HepG2 (cell line): ENCODE measurements at places on chromosomes 12 and 14.

GRCh38 chr14:53881161-53881871, 75.3 kb downstream of the BMP4 start:
- DNase-seq: peak; percentile 86

GRCh38 chr12:27394676-27395075, 51.9 kb upstream of the SMCO2 start:
- no peak for DNase-seq

GRCh38 chr12:12745576-12746211, 28.5 kb downstream of the CDKN1B start:
- DNase-seq: no peak

- DNase-seq: no peak
Measured at GRCh38 chr14:65600742-65601141, 188.2 kb downstream of the FUT8 start.

DNA sequence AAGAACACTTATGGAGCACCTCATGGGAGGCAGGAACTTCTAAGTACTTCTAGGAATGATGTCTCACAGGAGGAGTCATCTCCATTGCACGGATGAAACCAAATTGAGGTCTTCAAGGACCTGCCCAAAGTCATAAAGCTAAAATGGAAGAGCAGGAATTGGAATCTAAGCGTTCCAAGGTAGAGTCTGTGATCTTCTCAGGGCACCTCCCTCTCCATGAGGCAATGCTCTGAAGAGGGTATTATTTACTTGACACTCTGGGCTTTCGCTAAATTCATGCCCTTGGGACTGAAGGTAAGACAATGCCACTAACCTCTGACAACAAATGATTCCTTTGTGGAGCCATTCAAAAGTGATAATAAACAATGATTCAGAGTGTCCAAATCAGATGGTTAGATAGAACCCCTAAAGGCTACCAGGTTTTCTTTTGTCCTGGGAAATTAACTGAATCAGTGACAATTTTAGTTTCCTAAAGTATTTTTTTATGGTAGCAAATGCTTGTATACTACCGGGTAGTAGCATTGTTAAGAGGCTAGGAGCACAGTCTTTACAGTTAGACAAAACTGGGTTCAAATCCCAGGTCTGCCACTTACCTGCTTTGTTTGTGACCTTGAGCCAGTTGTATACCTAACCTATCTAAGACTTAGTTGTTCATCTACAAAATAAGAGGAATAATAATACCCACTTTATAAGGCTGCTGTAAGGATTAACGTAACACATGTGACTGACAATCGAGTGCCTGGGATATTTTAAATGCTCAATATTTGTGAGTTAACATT, 12.3 kb downstream of the HMGA2 start:
- DNase-seq: peak; percentile 64

DNA sequence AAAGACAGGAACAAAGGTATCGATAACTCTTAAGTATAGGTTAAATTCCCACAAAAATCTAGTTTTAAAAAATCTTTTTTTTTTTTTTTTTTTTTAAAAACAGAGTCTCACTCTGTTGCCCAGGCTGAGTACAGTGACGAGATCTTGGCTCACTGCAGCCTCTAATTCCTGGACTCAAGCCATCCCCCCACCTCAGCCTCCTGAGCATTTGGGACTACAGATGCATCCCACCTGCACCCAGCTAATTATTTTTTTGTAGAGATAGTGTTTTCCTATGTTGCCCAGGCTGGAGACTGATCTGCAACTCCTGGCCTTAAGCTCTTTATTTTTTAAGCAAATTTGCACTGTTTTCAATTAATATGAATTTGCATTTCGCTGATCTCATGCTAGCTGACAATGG, 9.8 kb downstream of the PSEN1 start:
- DNase-seq: no peak

DNA sequence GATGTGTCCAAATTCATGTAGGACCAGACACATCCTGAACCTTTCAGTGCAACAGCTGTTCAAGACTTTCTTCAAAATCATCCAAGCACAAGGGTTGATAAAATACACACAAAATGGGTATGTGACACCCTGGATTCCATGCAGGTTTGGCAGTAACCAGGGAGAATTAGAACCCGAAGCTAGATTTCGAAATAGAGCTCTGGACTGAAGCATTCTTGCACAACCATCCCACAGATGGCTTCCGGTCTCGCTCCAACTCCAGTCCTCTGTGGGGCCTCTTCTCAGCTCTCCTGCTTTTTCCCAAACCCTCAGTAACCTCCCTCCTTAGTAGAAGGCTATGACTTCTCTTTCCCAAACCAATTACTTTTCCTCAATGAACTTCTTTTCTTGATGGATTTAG, 171.3 kb downstream of the TTC7B start:
- DNase-seq: peak; percentile 39

- DNase-seq: no peak
Measured at GRCh38 chr14:38309522-38310277, 53.8 kb upstream of the CLEC14A start.

- no peak for DNase-seq
Measured at GRCh38 chr12:90322006-90322405, 613.4 kb upstream of the ATP2B1 start.

DNA sequence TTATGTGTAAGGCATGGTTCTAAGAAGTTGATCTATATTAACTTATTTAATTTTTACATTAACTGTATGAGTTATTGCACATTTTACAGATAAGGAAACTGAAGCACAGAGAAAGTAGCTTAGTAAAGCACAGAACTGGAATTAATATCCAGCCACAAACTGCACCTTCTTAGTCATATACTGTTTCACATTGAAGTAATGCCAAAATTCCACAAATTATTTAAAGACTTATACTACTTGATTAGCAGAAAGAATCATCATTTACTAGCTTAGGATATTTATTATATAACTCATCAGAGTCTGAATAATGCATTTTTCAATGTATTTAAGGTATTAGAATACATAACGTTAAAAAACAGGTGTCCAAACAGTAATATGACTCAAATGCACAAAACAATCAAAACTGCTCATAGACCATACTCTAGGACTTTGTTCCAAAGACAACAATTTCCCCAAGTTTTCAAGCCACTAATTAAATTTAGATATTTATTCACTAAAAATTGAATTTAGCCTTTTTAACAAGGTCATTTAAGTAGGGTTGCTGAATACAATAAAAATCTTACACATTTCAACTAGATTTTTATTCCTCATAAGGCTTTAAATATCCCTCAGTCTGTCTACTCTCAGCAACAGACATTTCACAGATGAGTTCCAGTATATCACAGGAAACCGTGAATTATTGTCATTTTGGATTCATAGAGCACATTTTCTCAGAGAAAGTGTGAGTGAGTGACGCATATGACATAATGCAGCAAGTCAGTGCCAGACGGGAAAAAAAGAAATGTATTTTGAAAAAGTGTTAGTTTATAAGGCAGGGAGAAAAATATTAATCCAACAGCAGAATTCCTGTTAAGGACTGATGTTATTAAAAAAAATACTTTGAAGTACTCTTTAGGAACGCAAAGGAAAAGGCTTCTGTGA, 782.5 kb downstream of the TMTC2 start:
- no peak for DNase-seq

- DNase-seq: no peak
Measured at GRCh38 chr14:64324461-64324860, 30.3 kb upstream of the ESR2 start.

- peak; percentile 91 for DNase-seq
Measured at GRCh38 chr12:69052613-69053408, 119.8 kb upstream of the CPM start.

- DNase-seq: no peak
Measured at GRCh38 chr12:8157484-8158198, 826 bp downstream of the ZNF705A start.

- DNase-seq: no peak
Measured at GRCh38 chr14:49193332-49194065, 392.7 kb downstream of the RPS29 start.

- DNase-seq: no peak
Measured at GRCh38 chr12:117261247-117261646, 71.0 kb upstream of the FBXO21 start.

- DNase-seq: no peak
Measured at GRCh38 chr14:54206516-54206915, 190.3 kb upstream of the CDKN3 start.

DNA sequence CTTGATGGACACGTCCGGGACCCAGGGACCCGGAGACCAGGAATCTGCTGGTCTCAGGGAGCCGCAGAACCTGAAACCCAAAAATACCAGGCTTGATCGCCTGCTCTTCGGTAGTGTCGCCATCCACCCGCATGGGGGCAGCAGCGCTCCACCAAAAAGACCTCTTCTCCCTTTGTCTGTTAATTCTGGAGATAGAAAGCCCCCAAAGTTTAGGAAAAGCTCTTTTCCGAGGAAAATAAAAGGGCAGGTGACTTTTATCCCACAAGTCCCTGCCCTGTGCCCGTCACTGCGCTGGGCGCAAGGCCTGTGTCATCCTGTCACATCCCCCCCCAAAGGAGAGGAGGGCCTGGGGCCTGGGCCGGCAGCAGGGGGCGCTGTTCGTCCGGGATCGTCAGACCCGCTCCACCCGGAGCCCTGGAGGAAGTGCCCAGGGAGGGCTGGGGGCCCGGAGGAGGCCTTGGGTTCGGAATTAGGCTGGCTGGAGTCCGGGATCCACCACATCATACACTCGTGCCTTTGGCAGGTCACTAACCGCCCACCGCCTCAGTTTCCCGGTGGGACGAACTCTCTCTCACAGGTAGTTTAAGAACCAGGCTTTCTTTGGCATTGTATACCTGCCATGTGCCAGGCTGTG, 31.9 kb downstream of the DAD1 start:
- DNase-seq: peak; percentile 74

DNA sequence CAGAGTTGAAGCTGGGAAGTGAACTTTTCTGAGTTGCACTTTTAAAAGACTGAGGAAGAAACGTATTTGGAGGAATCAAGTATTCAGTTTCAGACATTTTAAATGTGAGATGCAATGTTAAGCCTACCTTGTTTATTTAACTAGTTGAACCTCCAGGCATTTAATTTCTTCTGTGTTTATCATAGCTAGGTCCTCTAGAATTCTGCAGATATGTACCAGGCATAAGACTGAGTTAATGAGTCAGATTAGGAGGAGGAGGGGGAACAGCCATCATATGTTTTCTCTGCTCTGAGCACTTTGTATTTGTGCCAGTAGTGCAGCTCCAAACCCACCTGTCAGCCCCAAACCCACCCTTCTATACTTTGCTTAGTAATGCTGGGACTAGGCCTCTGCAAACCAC, 16.4 kb upstream of the SAMD4A start:
- no peak for DNase-seq

- DNase-seq: no peak
Measured at GRCh38 chr12:29530436-29530835, 33.0 kb upstream of the OVCH1 start.
